ENCODE measurements at places on chromosomes 7 and 10.

DNA sequence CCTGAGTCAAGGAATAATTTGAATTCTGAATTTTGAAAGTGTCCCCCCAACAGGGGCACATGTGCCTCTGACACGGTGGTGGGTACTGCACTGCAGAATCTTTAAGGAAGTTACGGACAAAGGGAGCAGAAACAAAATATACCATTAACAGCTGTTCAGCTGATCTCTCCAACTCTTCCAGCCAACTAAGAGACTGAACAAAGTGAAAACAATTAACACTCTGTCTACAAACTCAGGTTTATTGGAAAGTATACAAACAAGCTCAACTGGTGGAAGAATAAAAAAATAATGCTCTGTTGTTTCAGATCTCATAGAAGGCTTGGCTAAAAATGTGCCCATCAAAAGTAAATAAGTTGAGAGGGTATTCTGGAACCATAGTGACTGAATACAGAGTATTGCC lies 34.4 kb downstream of the ASB4 start:
- DNase-seq = no peak

DNA sequence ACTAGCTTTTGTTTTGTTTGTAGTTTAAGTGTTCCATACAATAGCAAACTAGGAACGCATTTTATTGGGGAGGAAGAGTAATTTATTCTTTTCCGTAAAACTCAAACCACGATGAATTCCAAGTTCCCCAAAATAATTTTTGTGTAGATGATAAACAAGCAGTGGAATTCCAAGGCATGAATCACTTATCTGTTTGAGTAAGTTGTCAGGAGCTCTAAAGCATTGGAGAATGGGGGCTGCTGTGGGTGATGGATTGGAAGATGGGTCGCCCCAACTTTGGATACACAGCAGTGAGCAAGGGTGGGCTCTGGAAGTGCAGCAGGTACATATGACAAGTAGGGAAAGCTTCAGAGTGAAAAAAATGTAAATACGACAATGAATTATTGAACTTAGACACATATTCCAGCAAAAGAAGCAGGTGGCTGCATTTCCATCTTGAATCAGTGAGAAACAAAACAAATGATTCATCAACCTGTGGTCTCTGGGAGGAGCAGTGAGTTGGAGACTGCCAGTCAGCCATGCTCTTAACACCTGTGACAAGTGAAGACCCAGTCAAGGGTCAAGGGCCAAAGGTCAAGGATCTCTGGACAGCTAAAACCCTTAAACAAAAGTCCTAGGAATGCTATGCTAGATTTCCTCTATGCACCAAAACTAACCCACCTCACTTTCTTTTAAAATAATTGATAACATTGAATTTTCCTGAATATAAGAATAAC lies 34.2 kb upstream of the ADRB1 start:
- no peak for DNase-seq

DNA sequence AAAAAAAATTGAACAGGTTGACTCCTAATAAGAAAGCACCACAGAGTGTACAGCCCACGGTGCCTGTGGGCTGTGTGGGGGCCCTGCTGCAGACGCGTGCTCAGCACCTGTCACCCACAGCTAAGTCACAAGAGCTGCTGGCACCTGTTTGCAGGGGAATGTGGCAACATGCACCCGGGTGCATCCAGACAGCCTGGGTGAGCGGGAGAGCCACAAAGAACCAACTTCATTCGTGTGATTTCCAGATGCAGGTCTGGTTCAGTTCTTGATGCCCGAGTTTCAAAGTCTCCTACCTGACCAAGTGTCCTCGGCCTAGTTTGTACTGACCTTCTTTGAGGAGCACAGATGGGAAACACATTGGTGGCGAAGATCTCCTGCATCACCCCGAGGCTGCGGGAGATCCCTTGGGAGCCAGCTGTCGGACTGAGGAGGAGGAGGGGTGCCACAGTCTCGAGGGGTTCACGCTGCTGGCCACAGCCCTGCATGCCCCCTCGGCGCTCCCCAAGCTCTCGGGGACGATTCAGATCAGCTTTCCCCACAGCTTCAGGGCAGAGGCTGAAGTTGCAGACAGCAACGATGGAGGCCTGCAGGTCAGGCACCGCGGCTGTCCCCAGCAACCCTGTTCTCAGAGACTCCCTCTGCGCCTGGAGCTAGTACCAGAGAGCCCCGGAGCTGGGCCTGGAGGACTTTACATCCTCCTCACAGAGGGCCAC lies 35.3 kb downstream of the AMZ1 start:
- no peak for DNase-seq

GRCh38 chr7:80934321-80934720 lies 15.5 kb upstream of the SEMA3C start:
- DNase-seq = no peak

- DNase-seq = no peak
Observed at GRCh38 chr7:53351681-53352080, 316.2 kb downstream of the POM121L12 start.

- no peak for DNase-seq
Observed at GRCh38 chr10:27450225-27450624, 53.9 kb upstream of the RAB18 start.
